Smooth muscle cell of trachea (primary cell): ENCODE measurements at places on chromosomes 7 and 10. TPM values are rescaled to one million over a fixed set of nuclear protein-coding genes. Genes with fewer than 3 reads are reported as not detected.

TMEM26 gene
- total RNA-seq = 1.7 and 2.8 TPM in 2 replicates

MPP7 gene
- total RNA-seq = under 0.01 and 0.29 TPM in 2 replicates

ITGB8 gene
- 25.0 and 56.9 TPM in 2 replicates for total RNA-seq

RASSF4 gene
- 6.4 and 15.1 TPM in 2 replicates for total RNA-seq

CALCR gene
- total RNA-seq = not detected in 2 replicates

COPS6 gene
- 74.6 and 113 TPM in 2 replicates for total RNA-seq

STOX1 gene
- total RNA-seq = 0.17 TPM in 1 of 2 replicates, not detected in the other

SEMA3D gene
- 2.6 and 2.8 TPM in 2 replicates for total RNA-seq

RADIL gene
- total RNA-seq = 1.2 and 1.3 TPM in 2 replicates

OR9A4 gene
- not detected in 2 replicates for total RNA-seq

VAX1 gene
- not detected in 2 replicates for total RNA-seq

CPA4 gene
- 3.8 and 8.4 TPM in 2 replicates for total RNA-seq

FGFBP3 gene
- 0.44 and 0.50 TPM in 2 replicates for total RNA-seq

PLAU gene
- total RNA-seq = 67.8 and 114 TPM in 2 replicates

AZGP1 gene
- total RNA-seq = not detected in 2 replicates

HGF gene
- total RNA-seq = 80.7 and 218 TPM in 2 replicates

HTRA1 gene
- total RNA-seq = 159 and 177 TPM in 2 replicates

C7orf33 gene
- not detected in 2 replicates for total RNA-seq

KLHL7 gene
- 29.6 and 51.5 TPM in 2 replicates for total RNA-seq

FBXL13 gene
- 0.99 and 1.5 TPM in 2 replicates for total RNA-seq

UNCX gene
- total RNA-seq = not detected in 2 replicates

ACSL5 gene
- total RNA-seq = 1.3 and 5.0 TPM in 2 replicates

STEAP2 gene
- total RNA-seq = 37.7 and 48.5 TPM in 2 replicates

SFRP4 gene
- 1.7 and 8.1 TPM in 2 replicates for total RNA-seq

MRPS24 gene
- 100 and 122 TPM in 2 replicates for total RNA-seq

PSD gene
- 0.73 and 20.2 TPM in 2 replicates for total RNA-seq

DYNC1I1 gene
- 0.66 and 1.9 TPM in 2 replicates for total RNA-seq

GSDME gene
- 37.7 and 75.3 TPM in 2 replicates for total RNA-seq

GPR85 gene
- 1.5 and 1.9 TPM in 2 replicates for total RNA-seq

SPDYE2 gene
- total RNA-seq = not detected in 2 replicates

SCIN gene
- total RNA-seq = under 0.01 TPM in 2 replicates

CYP3A5 gene
- 0.17 and 0.44 TPM in 2 replicates for total RNA-seq

CNPY1 gene
- not detected in 2 replicates for total RNA-seq

KEL gene
- 0.17 TPM in 1 of 2 replicates, not detected in the other for total RNA-seq

RELN gene
- total RNA-seq = 4.7 and 6.0 TPM in 2 replicates

GPR37 gene
- total RNA-seq = 1.7 and 4.5 TPM in 2 replicates

DOCK4 gene
- total RNA-seq = 17.0 and 29.5 TPM in 2 replicates

LHPP gene
- 14.9 and 17.6 TPM in 2 replicates for total RNA-seq

LRGUK gene
- under 0.01 and 0.29 TPM in 2 replicates for total RNA-seq

NFE2L3 gene
- total RNA-seq = 1.2 and 5.1 TPM in 2 replicates

HOXA3 gene
- 2.6 and 3.0 TPM in 2 replicates for total RNA-seq

TEX47 gene
- total RNA-seq = not detected in 2 replicates

OR2A42 gene
- total RNA-seq = 0.15 TPM in 1 of 2 replicates, not detected in the other

IFIT1 gene
- 34.9 and 42.3 TPM in 2 replicates for total RNA-seq

ZNF511 gene
- 23.7 and 29.3 TPM in 2 replicates for total RNA-seq

TRIM74 gene
- total RNA-seq = not detected in 2 replicates

GLI3 gene
- 6.9 and 9.3 TPM in 2 replicates for total RNA-seq

SPDYE8 gene
- total RNA-seq = 0.17 TPM in 1 of 2 replicates, not detected in the other

CLCN1 gene
- total RNA-seq = not detected in 2 replicates

TMEM229A gene
- not detected in 2 replicates for total RNA-seq

CSTF2T gene
- 19.6 and 24.8 TPM in 2 replicates for total RNA-seq

ANKRD61 gene
- total RNA-seq = not detected in 2 replicates

KIAA1217 gene
- total RNA-seq = 3.6 and 5.5 TPM in 2 replicates
